Gastrocnemius medialis (tissue), 4 donors: ENCODE measurements at places on chromosomes 2 and 18.

- no peak for DNase-seq
Measured at GRCh38 chr18:30039201-30039600, 1003.3 kb downstream of the DSC3 start.

DNA sequence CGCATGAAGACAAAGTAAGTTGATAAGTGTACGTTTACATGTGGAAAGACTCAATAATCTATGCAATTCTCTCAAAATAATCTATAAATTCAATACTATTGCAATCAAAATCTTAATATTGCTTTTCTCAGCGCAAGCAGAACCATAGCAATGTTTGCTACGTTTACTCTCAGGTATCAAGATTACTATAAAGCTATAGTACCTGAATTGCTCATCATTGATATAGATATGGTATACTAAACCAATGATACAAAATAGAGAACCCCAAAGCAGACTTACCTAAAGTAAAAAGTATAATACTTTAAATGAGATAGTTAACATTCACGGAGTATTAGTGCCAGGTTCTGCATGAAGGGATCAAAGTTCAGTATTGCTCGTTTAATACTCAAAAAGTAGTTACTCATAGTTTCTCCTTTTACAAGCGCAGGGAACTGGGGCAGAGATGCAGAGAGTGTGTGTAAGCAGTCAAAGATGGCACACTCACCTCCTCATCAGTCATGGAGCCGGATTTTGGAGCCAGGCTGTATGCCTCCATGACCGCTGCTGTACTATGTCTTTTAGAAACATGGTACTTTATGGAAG is 391.0 kb upstream of the ID2 start:
- DNase-seq: no peak

GRCh38 chr2:221517146-221517695 is 54.9 kb downstream of the EPHA4 start:
- DNase-seq: no peak

- DNase-seq: no peak
Measured at GRCh38 chr2:30139131-30139870, 7.5 kb upstream of the YPEL5 start.

DNA sequence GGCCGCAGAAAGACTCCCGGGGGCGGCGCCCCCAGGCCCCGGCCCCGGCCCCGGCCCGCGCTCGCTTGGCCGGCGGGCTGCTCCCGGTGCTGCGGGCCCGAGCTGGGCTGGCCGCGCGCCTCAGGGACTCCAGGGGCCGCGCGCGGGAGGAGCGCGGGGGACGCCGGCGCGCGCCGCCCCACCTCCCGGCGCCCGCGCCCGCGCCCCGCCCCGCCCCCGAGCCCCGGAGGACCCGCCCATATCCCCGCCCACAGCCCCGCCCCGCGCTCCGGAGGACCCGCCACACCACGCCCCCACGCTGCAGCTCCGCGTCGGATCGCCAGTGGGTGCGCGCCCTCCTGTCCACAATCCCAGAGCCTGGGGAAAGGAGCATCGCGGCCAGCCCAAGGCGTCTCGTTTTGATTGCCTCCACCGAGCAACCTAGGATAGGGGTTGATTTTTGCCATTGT is at the start of gene PARD6G:
TSS of gene PARD6G (minus strand) at position 122 of the 449 bp plus-strand sequence. CDS start 166 bp downstream, outside the sequence.
- peak; percentile 47 for DNase-seq

- DNase-seq: no peak
Measured at GRCh38 chr2:222305516-222306392, 7.0 kb upstream of the PAX3 start.
